Activated T-helper 1 cell treated with anti-CD3 and anti-CD28 coated beads, Interleukin-12 subunit alpha, Interleukin-12 subunit beta, Interleukin-2, Interleukin-4 antibody, amounts not matched to agents 30 ng/mL and 10 ng/mL and 1 ng/mL, durations not matched to agents 14 hours and 24 hours and 36 hours (primary cell): ENCODE measurements at places on chromosomes 1 and 21. TPM values are rescaled to one million over a fixed set of nuclear protein-coding genes. Genes with fewer than 3 reads are reported as not detected.

DNA sequence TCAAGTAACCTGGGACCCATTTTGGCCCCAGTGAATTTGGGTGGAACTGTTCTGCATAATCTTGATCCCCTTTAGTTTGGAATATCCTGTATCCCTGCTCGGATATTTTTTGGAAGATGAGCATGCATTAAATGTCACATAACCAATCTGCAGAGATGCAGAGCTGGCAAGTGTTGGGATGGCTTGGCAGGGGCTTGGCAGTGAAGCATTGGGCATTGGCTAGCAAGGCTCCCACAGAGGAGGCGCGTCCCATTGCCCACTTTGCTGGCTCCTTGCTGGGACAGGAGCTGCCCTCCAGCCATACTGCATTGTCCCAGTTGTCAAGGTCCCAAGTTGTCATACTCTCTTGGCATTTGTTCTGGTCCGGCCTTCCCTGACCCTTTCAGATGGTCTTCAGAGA, 29.9 kb downstream of the LAMC2 start:
- DNase-seq: no peak
- H3K4me3 ChIP-seq: no peak overlapping the region
- H3K4me1 ChIP-seq: peaks cover 7% of the 10 kb centered on the region
- H3K36me3 ChIP-seq: no peaks in the 10 kb centered on the region

Gene FAM72A
- 32.3 and 34.0 TPM in 2 replicates for total RNA-seq

GRCh38 chr1:25573961-25574360, 30.6 kb downstream of the LDLRAP1 start:
- H3K27me3 ChIP-seq: peaks cover 11% of the 10 kb centered on the region
- H3K36me3 ChIP-seq: no peaks in the 10 kb centered on the region
- DNase-seq: no peak

Gene BMP8B
- 0.31 and 0.42 TPM in 2 replicates for total RNA-seq

- no peaks in the 10 kb centered on the region for H3K4me1 ChIP-seq
- H3K27me3 ChIP-seq: peaks cover 8% of the 10 kb centered on the region
- H3K36me3 ChIP-seq: no peaks in the 10 kb centered on the region
- H3K27ac ChIP-seq: no peak overlapping the region
- no peak overlapping the region for H3K4me3 ChIP-seq
- DNase-seq: no peak
Observed at GRCh38 chr1:204875255-204875654, 4.6 kb downstream of the NFASC start.

Gene CNKSR1
- total RNA-seq: 4.2 and 4.7 TPM in 2 replicates

- H3K27ac ChIP-seq: no peak overlapping the region
- DNase-seq: no peak
- H3K4me1 ChIP-seq: no peaks in the 10 kb centered on the region
- no peaks in the 10 kb centered on the region for H3K27me3 ChIP-seq
- H3K36me3 ChIP-seq: no peaks in the 10 kb centered on the region
Observed at GRCh38 chr1:57854436-57854835, 430.6 kb upstream of the DAB1 start.

Gene OR6N1
- not detected in 2 replicates for total RNA-seq

DNA sequence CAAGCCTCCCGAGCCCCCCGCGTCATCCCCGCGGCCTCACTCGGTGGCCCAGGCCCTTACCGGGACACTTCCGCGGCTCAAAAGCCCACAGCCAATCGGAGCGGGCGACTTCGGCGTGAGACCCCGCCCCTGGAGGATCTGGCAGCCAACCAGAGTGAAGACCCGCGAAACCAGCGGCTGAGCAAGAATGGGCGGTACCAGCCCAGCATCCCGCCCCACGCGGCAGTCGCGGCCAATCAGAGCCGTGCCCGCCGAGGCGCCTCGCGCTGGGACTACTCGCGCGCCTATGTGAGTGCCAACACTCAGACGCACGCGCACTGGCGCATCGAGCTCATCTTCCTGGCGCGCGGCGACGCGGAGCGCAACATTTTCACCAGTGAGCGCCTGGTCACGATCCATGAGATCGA, 22.5 kb downstream of the DISP3 start:
- H3K36me3 ChIP-seq: no peaks in the 10 kb centered on the region
- H3K27me3 ChIP-seq: peaks cover 2% of the 10 kb centered on the region
- peak overlapping the region; percentile 5 for H3K4me3 ChIP-seq
- no peak for DNase-seq
- no peaks in the 10 kb centered on the region for H3K4me1 ChIP-seq

GRCh38 chr1:28208818-28209441, 23.9 kb downstream of the DNAJC8 start:
- peak; percentile 49 for DNase-seq
- peaks cover 29% of the 10 kb centered on the region for H3K36me3 ChIP-seq
- no peak overlapping the region for H3K27ac ChIP-seq

- DNase-seq: no peak
- no peak overlapping the region for H3K27ac ChIP-seq
- no peaks in the 10 kb centered on the region for H3K4me1 ChIP-seq
- peaks cover 1% of the 10 kb centered on the region for H3K27me3 ChIP-seq
- no peaks in the 10 kb centered on the region for H3K36me3 ChIP-seq
- no peak overlapping the region for H3K4me3 ChIP-seq
Observed at GRCh38 chr1:208855403-208855802, 611.2 kb upstream of the PLXNA2 start.

DNA sequence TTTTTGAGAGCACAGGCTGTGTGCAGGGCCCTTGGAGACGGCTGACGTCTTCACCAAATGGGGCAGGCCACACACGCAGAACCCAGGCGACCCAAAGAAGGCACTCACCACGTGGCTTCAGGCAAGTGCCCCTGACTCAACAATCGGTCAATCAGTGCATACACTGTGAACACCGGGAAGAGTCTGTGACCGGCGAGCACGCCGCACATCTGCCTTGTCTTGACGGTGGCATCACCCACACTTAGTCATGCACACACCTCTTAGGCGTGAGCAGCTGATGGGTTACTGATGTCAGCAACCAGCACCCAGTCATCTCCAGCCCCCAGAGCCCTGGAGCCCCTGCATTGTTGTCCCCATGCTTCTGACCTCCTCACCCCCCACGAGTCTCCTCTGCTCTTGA, 4.9 kb upstream of the LRRC3 start:
- H3K4me3 ChIP-seq: no peak overlapping the region
- peaks cover 29% of the 10 kb centered on the region for H3K27me3 ChIP-seq
- no peak overlapping the region for H3K27ac ChIP-seq

Gene MSH4
- total RNA-seq: 0.39 and 0.54 TPM in 2 replicates

Gene SPATA21
- not detected in 2 replicates for total RNA-seq

DNA sequence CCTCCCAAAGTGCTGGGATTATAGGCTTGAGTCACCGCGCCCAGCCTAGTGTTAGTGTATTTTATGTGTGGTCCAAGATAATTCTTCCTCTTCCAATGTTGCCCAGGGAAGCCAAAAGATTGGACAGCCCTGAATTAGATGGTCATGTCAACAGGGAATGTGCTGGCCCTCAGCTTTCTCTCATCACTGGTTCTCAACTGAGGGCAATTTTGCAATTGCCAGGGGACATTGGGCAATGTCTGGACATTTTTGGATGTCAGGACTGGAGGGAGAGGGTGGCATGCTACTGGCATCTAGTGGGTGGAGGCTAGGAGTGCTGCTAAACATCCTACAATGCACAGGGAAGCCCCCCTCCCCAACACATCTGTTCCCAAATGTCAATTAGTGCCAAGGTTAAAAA, 95.0 kb downstream of the LAMC2 start:
- H3K4me3 ChIP-seq: no peak overlapping the region
- peaks cover 5% of the 10 kb centered on the region for H3K27me3 ChIP-seq
- DNase-seq: no peak
- no peaks in the 10 kb centered on the region for H3K36me3 ChIP-seq
- no peak overlapping the region for H3K27ac ChIP-seq

DNA sequence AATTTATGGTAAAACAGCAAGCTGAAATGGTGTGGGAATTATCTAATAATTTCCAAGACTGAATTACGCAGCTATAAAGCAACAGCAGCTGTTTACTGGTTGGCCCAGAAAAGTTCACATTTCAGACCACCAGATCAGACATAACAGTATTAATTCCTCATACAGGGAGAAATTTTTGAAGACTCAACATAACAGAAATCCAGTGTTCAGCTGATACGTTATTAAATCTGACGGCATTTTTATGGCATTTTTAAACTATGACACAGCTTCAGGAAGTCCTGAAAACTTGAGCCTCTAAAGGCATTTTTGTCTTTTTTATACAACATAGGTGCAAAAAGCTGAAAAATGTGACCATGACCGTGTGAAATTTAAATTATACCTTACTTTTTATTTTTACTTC, 91.2 kb downstream of the APP start:
- no peaks in the 10 kb centered on the region for H3K36me3 ChIP-seq
- H3K4me1 ChIP-seq: peaks cover 8% of the 10 kb centered on the region
- H3K4me3 ChIP-seq: no peak overlapping the region

GRCh38 chr1:167722152-167722869, 529 bp downstream of the MPZL1 start:
- peak overlapping the region; percentile 95 for H3K4me3 ChIP-seq
- peaks cover 11% of the 10 kb centered on the region for H3K36me3 ChIP-seq
- H3K4me1 ChIP-seq: peaks cover 73% of the 10 kb centered on the region
- no peaks in the 10 kb centered on the region for H3K27me3 ChIP-seq
- peak overlapping the region; percentile 59 for H3K27ac ChIP-seq

Gene FLG2
- total RNA-seq: not detected in 2 replicates

DNA sequence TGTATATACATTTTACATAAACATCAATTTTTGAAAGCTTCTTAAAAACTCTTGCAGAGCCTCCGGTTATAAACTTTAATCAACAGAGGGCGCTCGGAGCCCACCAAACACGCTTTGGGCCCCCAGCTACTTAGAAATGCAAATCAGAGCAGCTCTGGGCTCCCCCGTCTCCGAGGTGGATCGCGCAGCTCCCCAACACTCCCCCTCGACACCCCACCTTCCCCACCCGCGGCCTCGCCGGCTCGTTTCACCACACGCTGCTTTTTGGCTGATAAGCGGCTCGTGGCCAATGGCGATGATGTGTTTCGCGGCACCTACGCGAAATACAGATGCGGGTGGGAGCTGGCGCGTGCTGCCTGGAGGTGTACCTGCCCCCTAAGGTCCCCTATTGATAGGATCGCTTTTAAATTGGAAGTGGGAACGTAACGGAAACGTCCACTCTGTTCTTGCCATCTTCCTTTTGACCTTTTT, 1.7 kb upstream of the KIF26B start:
- H3K27ac ChIP-seq: no peak overlapping the region
- peak overlapping the region; percentile 75 for H3K4me3 ChIP-seq
- H3K27me3 ChIP-seq: peaks cover 62% of the 10 kb centered on the region
- peak; percentile 25 for DNase-seq

DNA sequence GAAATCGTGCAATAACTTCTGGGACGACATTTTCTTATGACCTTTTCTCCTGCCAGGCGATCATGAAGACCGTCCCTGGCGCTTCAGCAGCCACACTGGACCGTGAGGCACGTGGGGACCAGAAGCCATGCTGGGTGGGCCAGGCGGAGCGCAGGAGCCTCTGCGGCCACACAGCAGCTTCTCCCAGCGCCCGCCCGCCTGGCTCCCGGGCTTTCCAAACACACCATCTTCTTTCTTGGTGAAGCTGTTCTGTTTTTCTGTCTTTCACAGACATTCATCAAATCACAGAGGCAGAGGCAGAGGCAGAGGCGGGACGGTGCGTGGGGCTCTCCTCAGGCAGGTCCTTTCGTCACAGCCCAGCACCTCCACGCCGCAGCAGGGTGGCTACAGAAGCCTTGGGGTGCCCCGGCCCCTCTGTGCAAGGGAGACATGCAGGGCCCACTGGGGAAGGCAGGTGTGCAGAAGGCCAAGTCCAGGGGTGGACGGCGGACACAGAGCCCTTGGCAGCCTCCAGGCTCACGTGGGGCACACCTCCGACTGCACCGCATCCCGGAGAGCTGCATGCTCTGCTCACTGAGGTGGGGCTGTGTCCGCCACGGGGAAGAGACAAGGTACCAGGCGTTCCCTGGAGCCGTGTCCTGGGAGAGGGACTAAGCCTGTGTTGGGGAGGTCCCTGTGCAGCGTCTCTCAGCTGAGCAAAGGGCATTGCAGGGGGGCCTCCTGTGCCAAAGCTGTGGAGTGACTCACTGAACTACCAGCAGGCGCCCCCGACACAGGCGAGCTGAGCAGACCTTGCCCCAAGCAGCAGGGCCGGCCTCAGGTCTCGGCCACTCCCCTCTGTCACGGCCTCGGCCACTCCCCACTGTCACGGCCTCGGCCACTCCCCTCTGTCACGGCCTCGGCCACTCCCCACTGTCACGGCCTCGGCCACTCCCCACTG, 2.6 kb upstream of the TMEM240 start:
- no peaks in the 10 kb centered on the region for H3K4me1 ChIP-seq
- H3K27ac ChIP-seq: no peak overlapping the region
- no peak overlapping the region for H3K4me3 ChIP-seq
- peaks cover 10% of the 10 kb centered on the region for H3K36me3 ChIP-seq
- H3K27me3 ChIP-seq: peaks cover 3% of the 10 kb centered on the region

GRCh38 chr1:77889671-77890070, 1.2 kb downstream of the NEXN start:
- peaks cover 2% of the 10 kb centered on the region for H3K36me3 ChIP-seq
- no peak for DNase-seq
- H3K4me3 ChIP-seq: no peak overlapping the region
- no peak overlapping the region for H3K27ac ChIP-seq
- H3K4me1 ChIP-seq: peaks cover 5% of the 10 kb centered on the region

- no peak overlapping the region for H3K27ac ChIP-seq
- H3K4me3 ChIP-seq: no peak overlapping the region
Observed at GRCh38 chr1:220887520-220888416, 8.5 kb downstream of the HLX start.
